ENCODE measurements at places on chromosomes 6 and 20.
A peak's percentile ranks its signal among the peaks of the same experiment; 100 is the strongest.

DNA sequence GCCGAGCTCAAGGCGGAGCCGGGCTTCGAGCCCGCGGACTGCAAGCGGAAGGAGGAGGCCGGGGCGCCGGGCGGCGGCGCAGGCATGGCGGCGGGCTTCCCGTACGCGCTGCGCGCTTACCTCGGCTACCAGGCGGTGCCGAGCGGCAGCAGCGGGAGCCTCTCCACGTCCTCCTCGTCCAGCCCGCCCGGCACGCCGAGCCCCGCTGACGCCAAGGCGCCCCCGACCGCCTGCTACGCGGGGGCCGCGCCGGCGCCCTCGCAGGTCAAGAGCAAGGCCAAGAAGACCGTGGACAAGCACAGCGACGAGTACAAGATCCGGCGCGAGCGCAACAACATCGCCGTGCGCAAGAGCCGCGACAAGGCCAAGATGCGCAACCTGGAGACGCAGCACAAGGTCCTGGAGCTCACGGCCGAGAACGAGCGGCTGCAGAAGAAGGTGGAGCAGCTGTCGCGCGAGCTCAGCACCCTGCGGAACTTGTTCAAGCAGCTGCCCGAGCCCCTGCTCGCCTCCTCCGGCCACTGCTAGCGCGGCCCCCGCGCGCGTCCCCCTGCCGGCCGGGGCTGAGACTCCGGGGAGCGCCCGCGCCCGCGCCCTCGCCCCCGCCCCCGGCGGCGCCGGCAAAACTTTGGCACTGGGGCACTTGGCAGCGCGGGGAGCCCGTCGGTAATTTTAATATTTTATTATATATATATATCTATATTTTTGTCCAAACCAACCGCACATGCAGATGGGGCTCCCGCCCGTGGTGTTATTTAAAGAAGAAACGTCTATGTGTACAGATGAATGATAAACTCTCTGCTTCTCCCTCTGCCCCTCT lies 1.1 kb downstream of the CEBPB start:
- DNase-seq: no peak

DNA sequence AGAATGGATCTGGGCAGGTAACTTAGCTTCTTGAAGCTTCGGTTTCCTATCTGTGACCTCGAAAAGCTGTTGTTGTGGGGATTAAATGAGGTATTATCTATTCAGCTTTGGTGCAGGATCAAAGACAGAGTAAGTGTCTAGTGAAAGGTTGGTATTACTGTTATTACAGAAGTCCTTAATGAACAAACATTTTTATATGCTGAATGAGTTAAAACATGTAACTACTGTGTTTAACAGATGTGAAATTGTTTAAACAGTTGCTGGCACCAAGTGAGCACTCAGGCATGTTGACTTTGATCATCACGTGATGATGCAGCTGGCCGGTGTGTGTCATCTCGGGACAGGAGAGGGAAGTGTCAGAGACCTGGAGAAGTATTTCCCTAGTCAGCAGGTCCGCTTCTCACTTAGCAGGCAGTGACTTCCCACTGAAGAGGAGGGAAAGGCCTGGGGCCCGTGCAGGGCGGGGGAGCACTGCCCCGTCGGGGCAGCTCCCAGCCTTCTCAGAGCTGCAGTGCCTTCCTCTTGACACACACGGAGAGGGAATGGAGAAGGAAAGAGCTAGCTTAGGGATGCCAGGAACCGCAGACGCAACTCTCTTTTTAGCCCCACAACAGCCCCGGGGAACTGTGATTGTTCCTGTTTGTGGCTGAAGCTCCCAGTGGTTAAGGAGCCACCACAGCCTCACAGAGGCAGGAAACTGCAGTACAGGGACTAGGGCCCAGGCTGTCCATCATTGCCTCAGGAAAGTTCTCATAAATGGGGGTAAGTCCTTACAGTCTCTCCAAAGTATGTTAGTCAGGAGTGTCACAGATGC lies 18.0 kb downstream of the TUBB2A start:
- peak; percentile 68 for DNase-seq

GRCh38 chr6:109770047-109770446 lies 79.0 kb downstream of the FIG4 start:
- no peak for DNase-seq

DNA sequence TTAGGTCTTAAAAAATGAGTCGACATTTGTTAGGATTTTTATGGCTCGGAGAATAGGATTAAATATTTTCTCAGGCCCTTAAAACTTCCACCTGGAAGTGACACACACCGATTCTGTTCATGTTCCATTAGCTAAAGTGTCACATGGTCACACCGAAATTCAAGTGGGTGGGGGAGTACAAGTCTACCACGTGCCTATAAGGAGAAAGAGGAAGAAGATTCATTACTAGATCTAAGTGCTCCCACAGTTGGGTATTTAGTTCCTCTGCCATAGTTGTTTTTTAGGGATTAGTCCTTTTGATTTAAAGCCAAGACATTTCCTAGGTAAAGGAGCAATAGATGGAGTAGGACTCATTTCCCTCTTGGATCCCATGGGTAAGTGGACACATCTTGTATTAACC lies 4.9 kb upstream of the TOX2 start:
- DNase-seq: no peak

- peak; percentile 31 for DNase-seq
Observed at GRCh38 chr20:20664795-20665589, 47.5 kb downstream of the RALGAPA2 start.

DNA sequence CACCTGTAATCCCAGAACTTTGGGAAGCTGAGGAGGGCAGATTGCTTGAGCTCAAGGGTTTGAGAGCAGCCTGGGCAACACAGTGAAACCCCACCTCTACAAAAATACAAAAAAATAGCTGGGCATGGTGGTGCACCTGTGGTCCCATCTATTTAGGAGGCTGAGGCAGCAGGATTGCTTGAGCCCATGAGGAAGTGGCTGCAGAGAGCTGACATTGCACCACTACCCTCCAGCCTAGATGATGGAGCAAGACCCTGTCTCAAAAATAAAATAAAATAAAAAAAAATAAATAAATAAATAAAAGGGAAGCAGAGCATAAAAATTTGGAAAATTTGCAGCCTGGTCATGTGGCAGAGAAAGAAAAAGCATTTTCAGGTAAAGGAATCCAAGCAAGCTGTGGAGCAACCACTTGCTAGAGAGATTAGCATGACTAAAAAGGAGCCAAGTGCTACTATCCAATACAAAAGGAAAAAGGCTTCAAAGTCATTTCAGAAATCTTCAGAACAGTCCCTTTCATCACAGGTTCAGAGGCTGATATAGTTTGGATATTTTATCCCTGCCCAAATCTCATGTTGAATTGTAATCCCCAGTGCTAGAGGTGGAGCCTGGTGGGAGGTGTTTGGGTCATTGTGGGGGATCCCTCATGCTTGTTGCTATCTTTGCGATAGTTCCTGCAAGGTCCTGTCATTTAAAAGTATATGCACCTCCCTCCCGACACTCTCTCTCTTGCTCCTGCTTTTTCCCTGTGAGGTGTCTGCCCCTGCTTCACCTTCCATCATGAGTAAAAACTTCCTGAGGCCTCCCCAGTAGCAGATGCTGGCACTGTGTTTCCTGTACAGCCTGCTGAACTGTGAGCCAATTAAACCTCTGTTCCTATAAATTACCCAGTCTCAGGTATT lies 11.2 kb upstream of the TTK start:
- no peak for DNase-seq

GRCh38 chr6:90787446-90787845 lies 200.6 kb upstream of the MAP3K7 start:
- no peak for DNase-seq

DNA sequence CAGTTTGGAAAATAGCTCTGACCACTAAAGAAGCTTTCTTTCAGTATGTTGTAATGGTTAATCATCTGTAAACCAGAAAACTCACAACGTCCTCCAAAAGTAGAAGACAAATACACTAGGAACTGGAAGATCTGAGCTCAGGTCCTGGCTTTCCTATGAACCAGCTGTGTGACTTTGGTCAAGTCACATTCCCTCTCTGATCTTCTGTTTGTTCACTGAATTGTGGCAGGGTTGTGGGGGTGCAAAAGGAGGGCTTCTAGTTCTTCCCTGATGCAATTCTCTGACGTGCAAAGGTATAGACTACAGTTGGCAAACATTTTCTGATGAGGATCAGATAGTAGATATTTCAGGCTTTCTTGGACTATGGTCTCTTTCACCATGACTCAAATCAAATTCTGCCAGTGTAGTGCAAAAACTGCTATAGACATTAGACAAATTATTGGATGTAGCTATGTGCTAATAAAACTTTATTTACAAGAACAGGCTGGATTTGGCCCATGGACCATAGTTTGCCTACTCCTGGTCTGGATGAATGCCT lies 44.9 kb downstream of the ATXN1 start:
- no peak for DNase-seq
